ENCODE measurements at places on chromosomes 4 and X.

DNA sequence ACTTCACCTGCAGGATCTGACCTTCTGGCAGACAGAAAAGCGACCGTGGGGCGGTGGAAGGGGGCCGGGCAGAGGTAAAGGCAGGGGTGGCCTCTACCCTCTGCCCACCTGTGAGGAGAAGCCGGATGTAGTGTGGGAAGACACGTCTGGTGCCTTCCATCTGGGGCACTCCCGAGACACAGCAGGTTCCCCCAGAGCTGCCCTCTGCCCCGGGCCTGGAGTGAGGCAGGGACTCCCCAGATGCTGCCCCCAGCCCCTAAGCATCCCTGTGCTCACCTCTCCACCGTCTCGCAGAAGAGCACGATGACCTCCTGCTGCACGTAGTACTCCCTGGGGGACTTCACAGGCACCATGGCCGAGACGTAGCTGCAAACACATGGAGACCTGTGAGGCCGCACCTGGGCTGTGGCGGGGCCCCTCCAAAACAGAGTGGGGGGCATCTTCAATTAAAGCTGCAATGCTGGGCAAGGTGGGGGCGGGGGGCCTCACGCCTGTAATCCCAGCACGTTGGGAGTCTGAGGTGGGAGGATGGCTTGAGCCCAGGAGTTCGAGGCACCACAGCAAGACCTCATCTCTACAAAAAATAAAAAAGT, 75.3 kb upstream of the MXD4 start:
- DNase-seq: no peak

- peak; percentile 64 for DNase-seq
Measured at GRCh38 chr4:2281575-2282343, 19.9 kb upstream of the MXD4 start.

- no peak for DNase-seq
Measured at GRCh38 chr4:155679343-155679742, 12.7 kb downstream of the GUCY1A1 start.

DNA sequence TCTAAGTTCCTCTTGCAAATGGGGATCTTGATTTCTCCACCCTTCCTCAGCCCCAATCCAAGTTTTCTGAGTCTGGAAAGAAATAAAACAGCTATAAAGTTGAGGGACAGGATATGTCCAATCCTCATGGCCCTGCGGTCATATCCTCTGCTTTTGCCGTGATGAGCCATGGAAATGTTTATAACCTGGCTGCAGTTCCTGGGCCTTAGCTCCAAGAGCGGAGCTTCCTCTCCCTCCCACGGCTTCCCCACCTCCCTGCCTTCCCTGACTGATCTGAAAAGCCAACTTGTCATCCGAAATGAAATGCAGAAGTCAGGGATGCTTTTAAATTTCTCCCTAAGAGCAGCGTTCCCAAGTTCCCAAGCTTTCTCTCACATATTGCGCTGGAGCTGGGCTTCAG, 221.5 kb upstream of the SFRP2 start:
- no peak for DNase-seq

DNA sequence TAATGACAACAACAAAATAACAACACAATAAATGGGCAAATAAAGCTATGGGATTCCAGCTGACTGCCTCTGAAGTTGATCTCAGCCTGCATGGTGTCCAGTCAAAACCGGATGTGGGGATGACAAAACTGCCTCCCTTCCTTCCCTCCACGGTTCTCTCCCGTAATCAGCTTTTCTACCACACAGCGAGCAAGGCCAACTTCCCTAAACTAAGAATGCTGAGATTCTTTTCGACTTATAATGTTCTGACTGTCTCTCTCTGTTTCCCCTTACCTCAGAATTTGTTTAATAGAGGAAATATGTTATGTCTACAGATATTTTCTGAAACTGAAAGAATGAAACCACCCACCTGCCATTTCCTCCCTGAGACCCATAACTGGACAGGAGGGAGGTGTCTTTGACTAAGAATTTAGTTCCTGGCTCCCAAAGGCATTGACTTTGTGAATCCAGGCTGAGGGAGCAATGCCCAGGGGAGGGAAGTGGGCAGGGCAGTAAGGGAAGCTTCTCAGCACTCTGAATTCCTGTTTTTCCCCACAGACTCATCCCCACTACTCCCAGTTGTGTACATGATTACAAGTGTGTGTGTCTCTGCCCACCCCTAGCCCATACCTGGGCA, 1.0 kb upstream of the TLR1 start:
- DNase-seq: no peak

GRCh38 chrX:15465896-15466651, 27.1 kb downstream of the PIR start:
- DNase-seq: no peak

DNA sequence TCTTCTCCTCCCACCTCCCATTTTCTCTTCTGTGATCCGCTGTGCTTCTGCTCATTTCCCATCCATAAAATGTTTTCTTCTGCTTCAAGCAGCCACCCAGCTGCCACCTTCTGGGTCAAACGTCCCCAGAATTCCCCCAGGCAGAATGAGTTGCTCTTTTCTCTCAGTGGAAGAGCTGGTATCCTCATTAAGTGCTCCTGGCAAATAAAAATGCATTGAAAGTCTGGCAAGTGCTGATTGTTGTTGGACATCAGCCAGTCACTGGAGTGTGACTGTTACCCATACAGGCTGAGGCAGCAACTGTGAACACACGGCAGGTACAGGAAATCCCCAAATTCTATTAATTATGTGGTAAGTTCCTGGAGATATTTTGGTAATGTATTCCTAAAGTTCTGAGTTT, 52.6 kb downstream of the LIMCH1 start:
- DNase-seq: no peak

- DNase-seq: no peak
Measured at GRCh38 chr4:5465529-5465928, 242.8 kb downstream of the EVC2 start.

DNA sequence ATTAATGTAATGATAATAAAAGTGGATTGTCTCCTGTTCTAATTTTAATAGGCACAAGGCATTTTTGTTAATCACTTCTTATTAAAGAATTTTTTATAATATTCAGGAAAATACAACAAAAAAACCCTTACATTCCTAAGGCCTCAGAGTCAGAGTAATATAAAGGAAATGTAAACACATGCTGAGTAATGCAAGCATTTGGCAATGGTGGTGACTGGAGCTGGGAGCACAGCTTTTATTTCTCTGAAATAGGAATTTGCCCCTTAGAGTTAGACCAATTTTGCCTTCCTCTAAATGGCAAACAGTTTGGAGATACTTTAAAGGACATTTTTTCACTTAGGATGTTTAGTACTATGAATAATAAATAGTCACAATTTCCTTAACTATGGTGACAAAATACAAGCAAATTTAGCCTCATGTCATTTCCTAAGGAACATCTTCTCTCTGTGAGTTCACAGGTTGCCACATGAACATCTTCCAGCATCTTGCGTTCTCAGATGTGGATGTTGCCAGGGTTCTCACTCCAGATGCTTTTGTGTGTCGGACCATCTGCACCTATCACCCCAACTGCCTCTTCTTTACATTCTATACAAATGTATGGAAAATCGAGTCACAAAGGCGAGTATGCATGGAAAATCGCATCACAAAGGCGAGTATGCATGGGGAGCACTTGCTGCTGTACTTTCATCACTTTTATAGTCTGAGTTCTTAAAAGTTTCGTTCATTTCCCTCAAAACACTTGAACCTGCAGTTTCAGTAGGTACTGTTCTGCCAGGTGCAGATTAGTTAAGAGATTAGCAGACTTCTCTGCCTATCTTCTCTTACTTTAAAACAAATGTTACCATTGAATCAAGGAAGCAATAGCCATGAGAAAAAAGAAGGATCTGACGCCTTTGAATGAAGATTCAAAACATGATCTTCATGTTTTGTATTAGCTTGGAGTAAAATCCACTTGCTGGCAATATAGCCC, 15.9 kb upstream of the F11 start:
- no peak for DNase-seq

- DNase-seq: no peak
Measured at GRCh38 chrX:12240491-12240890, 102.2 kb downstream of the FRMPD4 start.

GRCh38 chr4:57378766-57379165, 268.6 kb upstream of the IGFBP7 start:
- DNase-seq: no peak

- DNase-seq: no peak
Measured at GRCh38 chr4:2045518-2045951, 13.6 kb upstream of the NAT8L start.

- no peak for DNase-seq
Measured at GRCh38 chrX:38175139-38175538, 45.5 kb downstream of the SRPX start.

GRCh38 chrX:37383313-37383712, 34.1 kb downstream of the PRRG1 start:
- DNase-seq: no peak

GRCh38 chr4:154425514-154425913, 66.1 kb downstream of the DCHS2 start:
- DNase-seq: no peak

- no peak for DNase-seq
Measured at GRCh38 chr4:186702297-186702696, 21.4 kb downstream of the FAT1 start.

DNA sequence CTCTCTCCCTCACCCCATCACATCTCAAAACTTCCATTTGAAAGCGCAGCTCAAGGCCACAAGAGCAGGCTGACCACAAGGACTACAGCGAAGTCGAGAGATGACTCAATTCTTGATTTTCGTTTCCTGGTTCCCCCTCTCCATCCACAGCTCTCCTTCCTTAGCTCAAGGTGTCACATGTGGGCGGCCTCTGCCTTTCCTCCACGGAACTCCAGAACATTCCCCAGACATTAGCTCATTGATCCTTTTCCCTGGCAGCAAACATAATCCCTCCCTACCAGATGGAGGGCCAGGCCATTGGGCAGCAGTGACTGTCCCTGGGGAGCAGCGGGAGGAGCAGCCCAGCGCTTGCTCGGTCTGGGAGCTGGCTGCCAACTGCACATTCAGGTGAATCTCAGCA, 56.3 kb downstream of the CCDC149 start:
- DNase-seq: no peak

- DNase-seq: no peak
Measured at GRCh38 chrX:78165425-78165824, 26.0 kb upstream of the TAF9B start.

DNA sequence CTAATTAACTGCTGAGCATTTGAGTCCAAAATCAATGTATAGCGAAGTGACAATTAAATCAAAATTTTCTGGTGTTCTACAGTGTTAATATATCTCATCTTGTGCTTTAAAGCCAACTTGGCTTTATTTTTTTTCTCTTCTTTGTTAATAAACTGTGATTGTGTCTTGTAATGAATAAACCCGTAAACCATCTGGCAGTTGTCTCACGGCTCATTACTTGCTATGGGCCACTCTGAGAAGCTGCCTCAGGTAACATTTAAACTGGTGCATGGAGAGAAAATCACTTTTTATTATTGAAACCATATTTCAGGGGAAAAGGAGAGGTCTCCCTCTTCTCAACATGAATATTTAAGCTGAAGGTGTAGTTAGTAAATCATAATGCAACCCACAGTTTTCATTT, 694.0 kb downstream of the KCTD8 start:
- no peak for DNase-seq

DNA sequence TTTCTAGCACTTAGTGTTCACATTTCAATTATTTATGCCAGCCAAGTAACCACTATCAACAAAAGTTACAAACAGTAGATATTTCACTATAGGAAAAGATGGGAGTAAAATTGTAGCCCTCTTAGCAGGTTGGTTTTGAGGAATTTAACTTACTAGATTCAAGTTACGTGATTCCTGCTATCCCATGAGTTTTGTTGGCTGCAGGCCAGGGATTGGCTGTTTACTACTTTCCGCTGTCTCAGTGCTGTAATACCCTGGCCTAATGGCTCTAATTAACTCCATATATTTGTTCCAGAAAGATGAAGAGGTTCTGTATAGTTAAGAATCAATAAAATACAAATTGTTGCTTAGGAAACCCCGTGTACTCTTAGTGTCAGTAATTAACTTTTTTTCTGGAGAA, 55.5 kb upstream of the MAGED1 start:
- no peak for DNase-seq

GRCh38 chr4:186723292-186724057, at the start of gene FAT1:
FAT1 (minus strand) TSS chr4:186723856; CDS start chr4:186709827, 14,029 bp downstream.
- no peak for DNase-seq

- no peak for DNase-seq
Measured at GRCh38 chr4:153448003-153448731, 18.0 kb upstream of the TMEM131L start.

- no peak for DNase-seq
Measured at GRCh38 chrX:72126048-72126415, 5.7 kb downstream of the RTL5 start.

GRCh38 chr4:183455431-183456195, 11.2 kb downstream of the CDKN2AIP start:
- DNase-seq: no peak

All from activated CD4-positive, alpha-beta T cell treated with anti-CD3 and anti-CD28 coated beads, Interleukin-2, amount 50 U/mL, for 4 hours (primary cell).